ENCODE measurements at places on chromosomes 3 and 15.

DNA sequence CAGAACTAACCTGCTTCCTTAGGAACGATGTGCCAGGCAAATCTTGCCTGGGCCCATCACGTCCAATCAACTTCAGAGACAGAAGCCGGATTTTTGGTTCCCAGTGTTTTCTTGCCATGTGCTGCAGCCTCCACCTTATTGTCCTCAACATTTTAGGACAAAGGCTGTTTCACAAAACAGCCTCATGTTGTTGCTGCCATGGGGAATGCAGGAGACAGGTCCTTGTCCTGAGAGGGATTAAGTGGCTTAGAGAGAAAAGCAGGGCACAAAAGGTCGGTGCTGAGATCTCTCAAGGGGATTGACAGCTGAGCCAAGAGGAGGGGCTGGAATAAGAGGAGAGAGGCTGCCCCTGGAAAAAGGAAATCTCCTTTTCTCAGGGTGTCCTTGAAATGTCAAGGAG is 11.3 kb upstream of the NMNAT3 start:
- no peak for ATAC-seq

GRCh38 chr3:126392246-126392645 is 2.5 kb upstream of the CFAP100 start:
- no peak for ATAC-seq

GRCh38 chr15:66774001-66774814 is 72.2 kb downstream of the SMAD6 start:
- ATAC-seq: peak; percentile 64

- no peak for ATAC-seq
These were observed 39.1 kb downstream of the SCAPER start for GRCh38 chr15:76866008-76866407.

GRCh38 chr15:32679298-32679690 is 37.8 kb downstream of the SCG5 start:
- ATAC-seq: no peak

DNA sequence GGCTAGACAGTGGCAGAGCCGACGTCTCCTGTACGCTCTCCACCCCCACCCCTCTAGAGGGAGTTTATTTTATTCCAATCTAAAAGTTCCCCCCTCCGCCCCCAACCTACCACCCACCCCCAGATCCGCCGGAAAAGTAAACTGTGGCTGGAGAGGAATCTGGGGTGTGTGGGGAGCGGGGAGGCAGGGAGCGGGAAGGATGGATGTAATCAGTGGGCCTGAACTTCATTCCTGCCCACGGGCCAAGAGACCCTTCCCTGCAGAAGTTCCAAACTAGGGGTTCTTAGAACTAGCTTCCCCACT is 537 bp upstream of the CSRNP1 start:
- no peak for ATAC-seq

GRCh38 chr15:92606126-92606835 is 49.3 kb downstream of the FAM174B start:
- ATAC-seq: no peak

DNA sequence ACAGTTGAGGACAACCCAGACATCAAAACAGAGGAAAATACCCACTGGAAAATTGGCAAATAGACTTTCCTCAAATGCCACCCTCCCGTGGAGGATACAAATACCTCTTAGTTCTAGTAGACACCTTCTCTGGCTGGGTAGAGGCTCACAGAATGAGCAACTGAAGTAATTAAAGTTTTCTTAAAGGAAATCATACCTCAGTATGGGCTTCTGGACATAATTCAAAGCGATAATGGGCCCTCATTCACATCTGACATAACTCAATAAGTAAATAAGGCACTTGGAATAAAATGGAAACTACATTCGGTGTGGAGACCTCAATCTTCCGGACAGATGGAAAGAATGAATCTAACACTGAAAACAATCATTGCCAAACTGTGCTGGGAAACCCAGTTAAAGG is 115.2 kb upstream of the PLCL2 start:
- ATAC-seq: no peak

- peak; percentile 96 for ATAC-seq
These were observed 23.1 kb downstream of the LRRC31 start for GRCh38 chr3:169846458-169847193.

- ATAC-seq: no peak
These were observed 174.7 kb upstream of the IL12A start for GRCh38 chr3:159813822-159814531.

DNA sequence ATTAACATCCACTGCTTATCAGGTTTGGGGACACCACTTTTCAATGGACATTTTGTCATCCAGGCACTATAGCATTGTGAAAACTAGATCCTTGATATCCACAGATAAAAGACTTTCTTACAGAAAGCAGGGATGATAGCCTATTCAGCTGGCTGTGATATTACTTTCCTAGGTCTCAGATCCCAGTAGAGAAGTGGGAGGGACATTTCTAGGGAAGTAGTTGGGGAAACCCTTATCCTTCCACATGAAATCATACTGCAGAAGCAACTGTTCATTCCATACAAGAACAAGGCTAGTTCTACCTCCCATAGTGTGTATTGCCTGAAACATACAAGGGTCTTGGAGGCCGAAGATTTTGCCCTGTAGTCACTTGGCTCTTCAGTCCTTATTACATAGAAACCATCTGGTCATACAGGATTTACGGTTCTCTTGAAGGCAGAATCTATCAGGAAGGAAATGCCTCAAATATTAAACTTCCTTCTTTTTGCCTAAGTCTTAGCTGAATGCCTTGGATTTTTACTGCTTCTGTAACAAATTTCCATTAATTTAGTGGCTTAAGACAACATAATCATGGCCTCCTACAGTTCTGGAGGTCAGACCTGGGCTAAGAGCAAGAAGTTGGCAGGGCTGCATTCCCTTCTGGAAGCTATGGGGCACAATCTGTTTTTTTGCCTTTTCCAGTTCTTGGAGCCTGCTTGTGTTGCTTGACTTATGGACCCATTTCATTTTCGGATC is 119.4 kb downstream of the ECT2 start:
- no peak for ATAC-seq

GRCh38 chr3:64885055-64885454 is 197.3 kb upstream of the ADAMTS9 start:
- no peak for ATAC-seq

- no peak for ATAC-seq
These were observed 132.3 kb downstream of the NTRK3 start for GRCh38 chr15:88124199-88124598.

DNA sequence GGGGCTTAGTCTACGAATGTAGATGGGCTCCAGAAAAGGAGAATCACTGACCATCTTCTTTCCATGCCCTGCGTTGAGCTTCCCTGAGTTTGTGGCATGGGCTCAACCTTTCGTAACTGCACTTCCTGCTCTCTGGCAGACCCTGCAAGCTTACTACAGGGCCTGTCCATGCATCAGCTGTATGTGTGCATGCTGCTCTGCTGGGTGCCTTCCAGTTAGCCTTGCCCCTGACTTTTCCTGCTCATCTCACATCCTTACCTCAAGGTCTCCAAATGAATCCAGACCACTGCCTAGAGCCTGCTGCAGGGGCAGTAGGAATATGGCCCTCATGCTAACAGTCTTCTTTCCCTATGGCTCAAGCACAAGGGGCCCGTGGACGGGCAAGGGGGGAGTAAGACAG is 2.0 kb upstream of the TF start:
- ATAC-seq: no peak

DNA sequence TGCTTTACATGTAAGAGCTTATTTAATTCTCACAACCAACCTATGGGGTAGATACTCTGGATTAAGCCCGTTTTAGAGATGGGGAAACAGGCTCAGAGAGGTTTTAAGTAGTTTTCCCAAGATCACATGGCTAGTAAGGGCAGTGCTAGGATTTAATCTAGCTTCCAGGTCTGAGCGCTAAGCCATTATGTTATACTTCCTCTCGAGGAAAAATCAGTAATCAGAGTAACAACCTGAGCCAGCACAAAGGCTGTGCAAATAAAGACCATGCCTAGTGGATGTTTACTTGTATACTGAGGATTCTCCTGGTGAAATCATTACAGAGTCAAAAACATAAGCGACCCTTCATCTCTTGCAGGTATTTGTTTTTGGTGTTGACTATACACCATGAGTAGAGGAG is 9.0 kb downstream of the FSTL1 start:
- ATAC-seq: no peak

- ATAC-seq: no peak
These were observed 56.6 kb upstream of the FAM3D start for GRCh38 chr3:58723173-58723572.

- ATAC-seq: no peak
These were observed 289.3 kb upstream of the PLSCR5 start for GRCh38 chr3:146894406-146894805.

DNA sequence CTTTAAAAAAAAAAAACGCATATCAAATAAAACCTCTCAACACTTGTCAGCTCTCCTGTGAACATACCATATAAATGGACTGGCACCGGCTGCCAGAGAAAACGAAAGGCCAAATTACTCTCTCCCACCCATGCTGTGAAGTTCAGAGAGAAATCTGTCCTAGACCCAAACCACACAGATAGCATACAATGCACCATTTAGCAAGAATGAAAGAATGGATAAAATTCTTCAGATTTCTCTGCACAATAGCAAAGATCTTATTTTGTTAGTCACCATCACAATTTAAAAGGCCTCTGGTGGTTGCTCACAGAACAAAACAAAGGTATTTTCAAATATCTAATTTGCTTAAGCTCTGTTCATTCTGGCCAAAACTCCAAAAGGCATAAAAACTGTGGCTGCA is 93.9 kb upstream of the BHLHE40 start:
- ATAC-seq: no peak

GRCh38 chr3:3801494-3801841 is 2.2 kb downstream of the LRRN1 start:
- ATAC-seq: no peak

- ATAC-seq: no peak
These were observed 68.0 kb upstream of the ADPGK start for GRCh38 chr15:72851586-72851985.

DNA sequence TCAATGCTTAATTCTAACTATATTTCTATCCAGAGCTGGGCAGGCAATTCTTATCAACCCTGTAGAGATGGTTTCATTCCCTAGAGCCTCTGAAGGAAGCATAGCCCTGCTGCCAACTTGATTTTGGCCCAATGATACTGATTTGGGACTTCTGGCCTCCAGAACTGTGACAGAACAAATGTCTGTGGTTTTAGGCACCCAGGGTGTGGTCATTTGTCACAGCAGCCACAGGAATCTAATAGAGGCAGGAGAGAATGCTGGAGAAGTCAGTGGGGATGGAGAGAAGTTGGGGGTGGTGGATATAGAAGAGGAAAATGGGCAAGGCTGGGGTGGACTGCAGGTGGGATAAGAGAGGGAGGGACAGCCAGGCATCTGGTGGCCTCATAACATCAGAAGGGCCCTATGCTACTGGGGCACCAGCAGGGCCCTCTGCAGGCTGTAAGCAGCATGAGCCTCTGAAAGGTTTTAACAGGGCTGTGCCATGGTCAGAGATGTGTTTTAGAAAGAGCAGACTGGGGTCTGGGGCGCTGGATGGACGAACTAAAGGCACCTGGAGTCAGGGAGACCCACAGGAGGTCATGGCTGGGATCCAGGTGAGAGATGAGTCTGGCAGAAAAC is 19.8 kb downstream of the MRPS11 start:
- ATAC-seq: no peak

- no peak for ATAC-seq
These were observed 171.8 kb upstream of the LPP start for GRCh38 chr3:187982142-187982541.

DNA sequence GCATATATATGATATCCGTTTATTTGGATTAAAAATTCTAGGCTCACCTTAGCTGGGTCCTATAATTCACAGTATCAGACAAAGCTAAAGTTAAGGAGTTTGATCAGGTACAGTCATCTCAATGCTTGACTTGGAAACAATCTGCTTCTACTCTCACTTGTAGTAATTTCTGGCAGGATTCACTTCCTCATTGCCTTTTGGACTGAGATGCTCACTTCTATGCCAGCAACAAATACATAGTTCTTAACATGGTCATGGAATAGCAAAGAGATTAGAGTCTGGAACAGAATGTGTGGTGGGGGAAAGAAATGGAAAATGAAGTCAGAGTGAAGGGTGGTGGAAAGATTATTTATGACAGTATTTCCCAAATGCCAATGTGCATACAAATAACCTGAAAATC is 693.6 kb downstream of the CADM2 start:
- peak; percentile 41 for ATAC-seq

GRCh38 chr15:55977231-55977630 is 16.2 kb downstream of the NEDD4 start:
- ATAC-seq: no peak
